ENCODE measurements at places on chromosomes 16 and 17.

GRCh38 chr17:58375256-58375655 lies 23.3 kb upstream of the SUPT4H1 start:
- no peak for DNase-seq

- DNase-seq: no peak
These were observed at the start of gene ADCY7 for GRCh38 chr16:50266337-50267091. TSS of gene ADCY7 (plus strand) at chr16:50266551. CDS start at chr16:50288180, 21,629 bp downstream.

- no peak for DNase-seq
These were observed 549.4 kb upstream of the CDH5 start for GRCh38 chr16:65817066-65817465.

DNA sequence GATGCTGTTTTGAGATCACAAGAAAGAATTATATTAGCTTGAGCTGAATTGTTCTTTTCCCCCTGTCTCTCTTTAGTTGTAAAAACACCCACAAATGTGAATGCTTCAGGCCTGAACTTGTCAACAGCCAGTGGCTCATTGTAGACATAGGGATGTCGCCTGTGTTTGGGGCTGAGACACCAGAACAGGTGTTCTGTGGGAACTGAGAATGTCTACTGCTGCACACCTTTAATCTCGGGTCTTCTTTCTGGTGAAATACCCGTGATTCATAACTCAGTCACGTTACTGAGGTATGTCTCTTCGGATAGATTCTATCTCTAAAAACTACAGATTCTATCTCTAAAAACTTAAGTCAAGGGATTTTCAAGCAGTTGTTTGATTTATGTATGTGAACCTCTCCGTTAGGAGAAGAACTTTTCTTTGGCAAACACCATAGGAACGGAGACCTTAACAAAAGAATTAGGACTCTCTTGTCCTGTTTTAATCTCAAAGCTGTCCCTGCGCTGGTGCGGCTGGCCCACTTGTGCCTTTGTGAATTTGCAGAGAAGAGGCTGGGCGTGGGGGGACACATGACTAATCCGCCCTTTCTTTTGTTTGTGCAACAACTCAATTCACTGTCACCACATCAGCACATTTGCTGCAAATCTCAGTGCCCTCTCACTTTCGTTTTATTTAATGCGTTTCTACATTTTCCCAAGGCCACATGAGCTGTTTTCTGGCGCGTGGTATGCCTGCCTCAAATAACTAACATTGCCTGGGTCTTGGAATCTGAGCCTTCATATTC lies 643.0 kb downstream of the MAF start:
- peak; percentile 11 for DNase-seq

- DNase-seq: no peak
These were observed 1.4 kb downstream of the AXIN2 start for GRCh38 chr17:65559804-65560627.

DNA sequence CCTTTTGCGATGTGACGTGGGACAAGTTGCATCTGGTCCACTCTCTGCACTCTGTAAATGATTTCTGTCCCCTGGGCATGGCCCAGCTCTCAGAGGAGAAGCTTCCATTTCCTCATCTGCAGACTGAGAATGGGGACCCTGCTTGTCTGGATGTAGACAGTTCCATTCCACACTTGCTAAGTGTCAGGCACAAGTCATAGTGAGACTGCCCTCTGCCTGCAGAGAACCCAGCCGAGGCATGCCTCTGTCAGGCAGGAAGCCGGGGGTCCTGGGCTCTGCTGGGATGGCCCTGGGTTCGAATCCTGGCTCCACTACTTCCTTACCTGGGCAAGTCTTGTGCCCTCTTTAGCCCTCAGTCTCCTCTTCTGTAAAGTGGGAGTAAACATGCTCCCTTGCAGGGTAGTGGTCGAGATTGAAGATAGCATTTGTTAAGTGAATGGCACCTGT lies 4.1 kb downstream of the MAP2K3 start:
- no peak for DNase-seq

DNA sequence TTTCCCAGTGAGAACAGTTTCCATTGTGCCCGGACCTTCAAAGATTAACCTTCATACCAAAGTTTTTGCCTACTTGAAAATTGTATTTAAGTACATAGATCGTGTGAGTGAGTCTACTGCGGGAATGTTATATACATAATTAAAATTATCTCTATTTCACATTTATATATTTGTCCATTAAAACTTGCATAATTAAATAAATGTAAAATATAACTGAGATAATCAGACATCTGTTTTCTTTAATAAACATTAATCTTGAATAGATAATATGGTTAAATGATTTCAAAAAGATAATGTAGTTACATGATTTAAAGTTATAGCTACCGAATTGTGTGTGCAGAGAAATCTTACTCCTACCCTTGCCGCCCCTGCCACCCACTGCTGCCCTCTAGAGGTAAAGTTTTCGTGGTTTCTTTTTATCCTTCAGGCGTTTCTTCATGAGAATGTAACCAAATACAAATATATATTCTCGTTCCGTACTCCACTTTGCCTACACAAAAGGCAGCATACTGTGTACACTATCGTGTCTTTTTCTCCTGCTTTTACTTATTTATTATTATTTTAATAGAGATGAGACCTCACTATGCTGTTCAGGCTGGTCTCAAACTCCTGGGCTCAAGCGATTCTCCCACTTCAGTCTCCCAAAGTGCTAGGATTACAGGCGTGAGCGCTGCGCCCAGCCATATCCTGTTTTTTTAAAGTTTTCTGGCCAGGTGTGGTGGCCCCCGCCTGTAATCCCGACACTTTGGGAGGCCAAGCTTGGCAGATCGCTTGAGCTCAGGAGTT lies 35.6 kb downstream of the RPA1 start:
- DNase-seq: no peak

DNA sequence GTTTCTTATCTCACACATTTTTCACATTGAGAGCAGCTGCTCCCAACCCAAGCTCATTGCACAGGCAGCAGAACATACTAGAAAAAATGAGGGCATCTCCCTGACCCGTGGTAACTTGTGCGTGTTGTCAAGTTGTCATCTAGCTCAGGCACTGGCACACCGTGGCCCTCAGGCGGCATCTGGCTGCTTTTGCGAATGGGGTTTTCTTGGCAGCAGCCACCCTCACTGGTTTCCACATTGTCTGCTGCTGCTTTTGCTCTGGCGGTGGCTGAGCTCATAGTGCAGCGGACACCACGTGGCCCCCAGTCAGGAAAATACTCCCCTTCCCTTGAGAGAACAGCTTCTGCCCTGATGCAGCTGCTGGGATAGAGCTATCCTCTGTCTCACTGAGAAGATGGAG lies 9.4 kb upstream of the TEDC2 start:
- DNase-seq: no peak

DNA sequence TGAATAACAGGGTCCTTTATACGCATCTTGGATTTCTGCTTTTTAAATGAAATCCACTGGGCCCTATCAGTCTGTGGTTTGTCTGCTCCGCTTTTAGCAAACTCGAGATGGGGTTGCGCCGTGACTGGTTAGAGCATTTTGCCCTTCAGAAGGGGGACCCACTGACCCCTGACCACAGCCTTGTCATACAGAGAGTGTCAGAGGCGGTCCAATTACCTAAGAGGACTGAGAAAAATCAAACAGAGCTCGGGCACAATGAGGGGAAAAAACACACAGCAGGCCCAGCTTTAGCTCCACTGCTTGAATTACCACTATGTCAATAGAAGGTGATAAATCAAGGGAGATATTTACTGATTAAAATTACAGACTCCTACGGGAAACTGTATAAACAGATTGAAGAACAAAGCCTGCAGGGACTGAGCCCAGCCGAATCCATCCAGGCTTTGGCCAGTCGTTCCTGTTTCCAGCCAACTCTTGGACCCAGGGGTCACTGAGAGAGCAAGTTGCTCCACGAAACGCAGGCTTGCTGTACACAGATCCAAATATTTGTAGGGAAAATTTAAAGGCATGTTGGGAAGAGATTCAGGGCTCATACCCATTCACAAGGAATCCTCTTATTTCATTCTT lies 131.9 kb upstream of the ZFHX3 start:
- peak; percentile 82 for DNase-seq

GRCh38 chr16:48608452-48608851 lies 1.5 kb downstream of the N4BP1 start:
- DNase-seq: no peak

DNA sequence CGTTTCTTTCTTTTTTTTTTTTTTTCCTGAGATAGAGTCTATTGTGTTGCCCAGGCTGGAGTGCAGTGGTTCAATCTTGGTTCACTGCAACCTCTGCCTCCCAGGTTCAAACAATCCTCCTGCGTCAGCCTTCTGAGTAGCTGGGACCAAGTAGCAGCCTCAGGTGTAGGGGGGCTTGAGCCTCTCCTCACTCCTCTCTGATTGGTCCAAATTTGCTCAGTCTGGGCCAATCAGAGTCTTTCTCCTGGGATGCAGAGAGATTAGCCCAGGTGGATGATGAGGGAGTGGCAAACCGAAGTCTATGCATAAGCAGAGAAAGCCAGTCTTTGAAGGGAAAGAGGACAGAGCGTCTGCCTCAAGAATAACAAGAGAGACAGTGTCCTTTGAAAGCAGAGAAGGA lies 99.0 kb downstream of the BMERB1 start:
- no peak for DNase-seq

GRCh38 chr16:24609740-24610415 lies 70.5 kb downstream of the RBBP6 start:
- peak; percentile 42 for DNase-seq

GRCh38 chr16:89020068-89020924 lies 43.3 kb upstream of the CBFA2T3 start:
- DNase-seq: peak; percentile 17

GRCh38 chr17:45759761-45760160 lies 24.4 kb upstream of the CRHR1 start:
- no peak for DNase-seq
